Inflammatory macrophage (primary cell): ENCODE measurements at places on chromosomes 16 and 17.

DNA sequence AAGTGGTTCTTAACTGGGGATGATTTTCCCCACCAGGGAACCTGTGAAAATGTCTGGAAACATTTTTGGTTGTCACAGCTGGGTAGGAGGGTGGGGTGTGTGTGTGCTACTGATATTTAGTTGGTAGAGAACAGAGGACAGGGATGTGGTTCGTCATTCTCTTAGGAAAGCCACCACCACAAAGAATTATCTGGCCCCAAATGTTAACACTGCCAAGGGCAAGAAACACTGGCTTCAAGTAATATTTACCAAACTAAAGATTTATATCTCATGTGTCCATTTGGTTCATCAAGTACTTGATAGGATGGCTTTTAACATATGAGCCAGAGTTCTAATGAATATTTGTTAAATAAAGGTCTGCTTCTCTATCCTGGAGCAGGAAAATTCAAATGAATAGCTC lies 19.5 kb downstream of the MPHOSPH6 start:
- DNase-seq = no peak

GRCh38 chr17:62965174-62965685 lies 805 bp upstream of the TANC2 start:
- no peak for DNase-seq

GRCh38 chr17:51507444-51507843 lies 247.1 kb downstream of the UTP18 start:
- no peak for DNase-seq

- DNase-seq = peak; percentile 70
These were observed 78.4 kb downstream of the CNGB1 start for GRCh38 chr16:57892447-57893096.

DNA sequence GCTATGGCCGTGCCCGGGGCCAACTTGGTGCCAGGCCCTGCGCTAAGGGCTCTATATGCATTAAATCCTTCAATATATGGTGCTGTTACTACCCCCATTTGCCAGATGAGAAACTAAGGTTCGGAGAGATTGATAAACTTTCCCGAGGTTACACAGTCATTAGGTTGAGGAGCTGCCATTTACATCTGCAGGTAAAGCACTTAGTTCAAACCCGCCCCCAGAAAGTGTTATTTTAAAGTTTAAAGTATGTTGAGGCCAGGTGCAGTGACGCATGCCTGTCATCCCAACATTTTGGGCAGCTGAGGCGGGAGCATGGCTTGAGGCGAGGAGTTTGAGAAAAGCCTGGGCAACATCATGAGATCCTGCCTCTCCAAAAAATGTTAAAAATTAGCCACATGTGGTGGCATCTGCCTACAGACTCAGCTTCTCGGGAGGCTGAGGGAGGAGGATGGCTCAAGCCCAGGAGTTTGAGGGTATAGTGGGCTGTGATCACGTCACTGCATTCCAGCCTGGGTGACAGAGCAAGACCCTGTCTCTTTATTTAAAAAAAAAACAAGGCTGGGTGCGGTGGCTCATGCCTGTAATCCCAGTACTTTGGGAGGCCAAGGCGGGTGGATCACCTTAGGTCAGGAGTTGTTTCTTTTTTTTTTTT lies 264.7 kb downstream of the PARN start:
- DNase-seq = no peak

DNA sequence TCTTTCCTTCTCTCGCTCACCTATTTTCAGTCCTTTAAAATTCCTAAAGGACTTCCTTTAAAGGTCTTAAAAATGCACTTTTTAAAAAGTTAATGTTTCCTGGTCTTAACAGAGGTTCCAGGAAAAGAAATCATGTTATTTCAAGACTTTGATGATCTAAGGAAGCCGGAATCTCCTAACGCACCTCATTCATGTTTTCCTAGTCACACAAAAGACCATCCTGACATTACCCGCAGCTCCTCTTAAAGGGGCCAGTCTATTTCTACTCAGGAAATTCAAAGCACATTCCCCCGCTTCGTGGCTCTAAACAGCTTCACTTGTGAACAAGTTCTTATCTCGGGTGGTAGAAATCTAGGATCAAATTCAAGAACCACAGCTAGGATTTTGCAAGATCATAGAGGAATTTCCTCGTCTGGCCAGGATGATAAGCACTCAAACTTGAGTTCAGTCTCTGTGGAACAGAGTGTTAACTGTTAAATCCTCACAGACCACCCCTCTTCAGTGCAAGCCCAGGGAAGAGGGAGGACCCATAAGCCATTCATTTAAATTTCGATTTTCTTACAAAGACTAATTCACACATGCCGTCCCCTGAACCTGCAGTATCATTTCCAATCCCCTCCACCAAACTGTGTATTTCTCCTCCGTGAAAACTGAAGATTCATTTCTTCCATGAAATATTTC lies 137.1 kb upstream of the AXIN2 start:
- DNase-seq = no peak

- DNase-seq = peak; percentile 92
These were observed at the start of gene ABHD15 for GRCh38 chr17:29566473-29567303. TSS of gene ABHD15 (minus strand) at chr17:29567037. CDS start at chr17:29566966, 71 bp downstream.

- DNase-seq = no peak
These were observed 23.7 kb downstream of the ZNF267 start for GRCh38 chr16:31897283-31897682.

GRCh38 chr16:8935989-8936388 lies 27.7 kb downstream of the USP7 start:
- peak; percentile 6 for DNase-seq

DNA sequence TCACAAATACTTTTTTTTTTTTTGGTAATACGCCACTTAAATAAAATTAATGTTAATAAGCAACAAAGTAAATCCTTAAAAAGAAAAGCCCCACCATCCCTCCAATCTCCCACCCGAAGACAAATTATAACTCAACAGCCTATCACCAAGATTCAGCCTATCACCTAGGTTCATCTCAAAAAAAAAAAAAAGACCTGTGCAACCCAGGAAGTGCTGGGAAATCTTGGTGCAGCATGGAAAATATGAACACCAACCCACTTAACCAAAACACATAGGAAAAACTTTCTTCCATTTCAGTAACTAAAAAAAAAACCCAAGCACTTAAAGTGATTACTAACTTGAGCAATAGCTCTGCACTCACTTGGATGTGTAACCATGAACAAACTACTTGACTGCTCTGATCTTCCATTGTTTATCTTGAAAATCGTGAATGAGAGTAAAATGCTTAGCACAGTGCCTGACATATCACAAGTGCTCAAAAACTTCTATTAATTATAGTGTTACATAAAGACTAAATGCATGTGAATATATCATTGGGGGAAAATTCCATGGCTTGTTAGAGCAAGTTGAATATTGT lies 90.4 kb downstream of the STH start:
- no peak for DNase-seq

DNA sequence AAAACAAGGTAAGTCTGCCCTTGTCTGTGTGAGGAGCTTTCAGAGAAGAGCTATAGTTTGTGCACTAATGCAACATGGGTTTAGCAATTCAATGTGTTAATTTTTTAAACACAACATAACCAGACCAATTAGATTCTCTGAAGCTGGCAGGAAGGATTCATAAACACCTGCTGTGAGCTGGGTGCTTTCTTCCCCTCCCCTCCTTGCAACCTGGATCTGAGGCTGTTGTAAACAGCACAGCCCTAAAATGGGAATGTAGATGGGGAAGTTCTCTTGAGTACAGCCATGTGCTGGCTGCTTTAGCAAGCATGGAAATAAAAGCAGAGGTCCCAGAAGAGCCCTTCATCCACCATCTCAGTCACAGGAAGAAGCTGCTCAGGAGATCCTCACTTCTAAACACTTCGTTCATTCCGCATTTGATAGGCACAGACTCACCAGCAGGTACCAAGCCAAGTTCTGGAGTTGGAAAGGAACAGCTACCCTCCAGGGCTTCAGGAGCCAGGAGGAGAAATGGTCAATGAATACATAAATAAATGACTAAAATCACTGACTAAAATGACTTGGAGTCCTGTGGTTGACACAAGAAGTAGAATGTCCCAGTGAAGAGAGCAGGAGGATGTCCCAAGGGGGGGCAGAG lies 21.7 kb downstream of the AXIN2 start:
- no peak for DNase-seq

- DNase-seq = no peak
These were observed 44.2 kb downstream of the ADCY7 start for GRCh38 chr16:50310308-50311133.

DNA sequence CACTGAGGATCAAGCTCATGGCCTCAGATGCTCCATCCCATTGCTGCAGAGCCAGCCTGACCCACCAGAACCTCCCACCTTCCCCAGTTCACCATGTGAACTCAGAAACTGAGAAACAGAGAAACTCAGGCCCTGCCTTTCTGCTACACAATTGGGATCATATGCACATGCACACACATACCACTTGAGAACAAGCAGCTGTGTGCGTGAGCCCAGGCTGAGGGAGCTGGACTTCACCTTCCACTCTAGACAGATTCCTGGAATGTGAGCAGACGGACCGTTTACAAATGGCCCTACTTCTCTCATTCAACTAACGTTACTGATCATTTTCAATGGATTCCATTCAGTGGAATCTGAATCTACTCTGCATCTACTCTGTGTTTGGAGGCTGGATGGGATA lies 1.7 kb upstream of the SPEM2 start:
- DNase-seq = no peak

GRCh38 chr16:64455275-64455674 lies 666.6 kb downstream of the CDH11 start:
- no peak for DNase-seq

DNA sequence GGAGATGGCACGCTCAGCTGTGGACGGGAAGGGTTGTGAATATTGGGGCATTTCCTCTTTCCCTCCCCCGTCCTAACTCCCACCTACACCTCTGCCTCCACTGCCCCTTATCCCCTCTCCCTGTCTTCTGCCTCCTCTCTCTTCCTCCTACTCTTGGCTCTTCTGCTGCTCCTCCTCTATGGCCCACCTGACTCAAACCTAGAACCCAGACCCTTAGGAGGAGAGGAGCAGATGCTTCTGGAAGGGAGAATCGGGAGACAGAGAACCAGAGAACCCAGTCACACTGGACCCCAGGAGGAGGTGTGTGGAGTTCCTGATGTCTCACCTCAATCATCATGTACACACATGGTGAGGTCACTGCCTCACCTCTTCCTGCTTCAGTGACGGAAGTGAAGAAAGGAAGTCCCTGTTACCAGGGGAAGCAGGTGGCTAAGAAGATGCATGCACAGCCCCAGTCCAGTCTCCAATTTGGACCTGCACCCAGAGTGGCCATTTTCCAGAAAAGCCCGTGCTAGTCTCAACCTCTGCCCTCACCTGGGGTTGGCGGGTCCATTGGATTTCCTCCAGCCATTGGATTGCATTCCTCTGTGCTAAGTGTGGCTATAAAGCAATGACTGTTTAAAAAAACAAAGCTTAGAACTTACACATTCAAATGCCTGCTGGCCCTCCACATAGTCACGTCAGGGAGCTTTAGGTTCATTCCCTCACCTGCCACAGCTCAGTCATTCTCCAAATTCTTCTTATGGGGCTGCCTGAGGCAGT lies 4.0 kb downstream of the RNF222 start:
- DNase-seq = no peak

- DNase-seq = peak; percentile 43
These were observed 2.5 kb downstream of the ITGAX start for GRCh38 chr16:31357324-31358109.

DNA sequence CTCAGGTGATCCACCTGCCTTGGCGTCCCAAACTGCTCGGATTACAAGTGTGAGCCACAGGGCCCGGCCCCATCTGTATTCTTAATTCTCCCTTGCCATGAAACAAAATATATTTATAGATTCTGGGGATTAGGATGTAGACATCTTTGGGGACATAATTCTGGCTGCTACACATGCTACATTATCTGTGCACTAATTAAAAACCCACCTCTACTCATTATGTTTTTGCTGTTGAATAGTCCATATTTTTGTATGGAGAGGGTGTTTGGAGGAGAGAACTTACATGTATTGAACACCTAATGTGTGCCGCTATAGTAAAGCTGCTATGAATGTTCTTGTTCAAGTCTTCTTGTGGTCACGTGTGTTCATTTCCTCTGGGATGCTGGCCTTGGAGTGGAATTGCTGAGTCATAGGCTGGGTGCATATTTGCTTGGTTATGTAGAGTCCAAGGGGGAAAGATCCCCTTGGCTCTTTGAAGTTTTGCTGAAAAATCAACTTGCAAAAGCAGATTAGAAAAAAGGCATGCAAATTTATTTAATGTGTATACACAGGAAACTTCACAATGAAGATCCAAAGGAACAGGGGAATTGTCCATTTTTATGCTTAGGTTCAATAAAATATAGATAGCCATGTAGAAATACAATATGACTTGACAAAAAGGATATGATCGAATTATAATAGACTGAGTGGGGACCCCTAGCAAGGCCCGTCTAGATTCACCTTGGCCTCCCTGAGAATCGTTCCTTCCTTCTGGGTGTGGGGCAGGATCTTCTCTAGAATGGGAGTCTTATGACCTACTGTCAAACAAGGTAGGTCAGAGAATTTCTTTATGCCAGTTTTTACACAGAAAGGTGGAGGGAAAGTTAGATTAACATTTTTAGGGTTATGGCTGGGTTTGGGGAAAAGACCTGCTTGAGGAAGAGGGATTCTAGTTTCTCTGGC lies 42.1 kb upstream of the GPRC5B start:
- DNase-seq = no peak

DNA sequence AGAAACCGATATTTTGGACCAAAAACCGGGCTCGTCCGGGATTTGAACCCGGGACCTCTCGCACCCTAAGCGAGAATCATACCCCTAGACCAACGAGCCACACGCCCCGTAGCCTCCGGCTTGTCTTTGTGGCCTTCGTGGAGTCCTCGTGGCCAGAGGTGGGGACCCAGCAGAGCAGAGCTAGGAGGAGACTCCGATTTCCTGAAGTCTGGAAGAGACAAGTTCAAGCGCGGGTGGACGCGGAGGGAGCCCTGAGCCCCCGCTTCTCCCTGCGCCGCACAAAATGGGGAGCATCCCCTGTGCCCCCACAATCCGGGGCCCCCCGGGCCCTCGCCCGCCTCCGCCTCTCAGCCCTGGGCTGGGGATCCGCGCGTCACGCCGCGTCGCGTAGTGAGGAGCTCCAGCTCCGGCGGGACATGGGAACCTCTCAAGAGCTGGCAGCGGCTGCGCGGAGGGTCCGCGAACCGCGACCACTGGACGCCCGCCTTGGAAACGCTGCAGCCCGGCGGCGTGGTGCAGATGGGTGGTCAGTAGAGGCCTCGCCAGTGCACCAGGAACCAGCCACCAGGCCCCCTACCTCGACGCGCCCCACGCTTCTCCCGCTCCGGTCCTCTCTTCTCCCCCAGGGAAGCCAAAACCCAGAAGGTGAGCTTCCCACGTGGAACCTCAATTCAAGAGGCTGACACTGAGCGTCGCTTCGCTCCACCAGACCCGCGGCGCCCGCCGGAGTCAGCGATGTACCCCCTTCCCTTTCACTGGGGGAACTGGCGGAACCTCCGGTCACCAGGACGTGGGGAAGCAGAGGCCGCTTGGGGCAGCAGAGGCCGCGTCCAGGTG lies 5.2 kb upstream of the OR1F1 start:
- DNase-seq = peak; percentile 26

DNA sequence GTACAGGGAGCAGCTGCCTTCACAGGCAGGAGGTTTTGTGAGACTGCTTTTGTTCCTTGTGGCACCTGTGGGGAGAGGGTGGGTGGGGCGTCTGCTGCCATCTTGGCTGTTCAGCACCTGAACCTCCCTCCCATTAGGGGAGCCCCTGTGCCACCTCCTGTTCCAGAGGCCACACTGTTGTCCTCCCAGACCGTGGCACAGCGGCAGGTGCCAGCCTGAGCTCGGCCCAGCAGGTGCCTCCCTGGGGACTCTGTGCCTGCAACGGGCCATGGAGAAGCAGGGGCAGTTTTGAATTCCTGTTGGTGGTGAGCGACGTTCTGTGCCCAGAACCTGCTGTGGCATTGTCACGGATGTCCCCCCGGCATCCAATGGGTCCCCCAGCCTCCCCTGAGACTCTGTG lies 9.9 kb downstream of the LGALS3BP start:
- no peak for DNase-seq

GRCh38 chr17:32520737-32521404 lies 34.1 kb downstream of the CDK5R1 start:
- no peak for DNase-seq
